NCI-H1694 treated with DMSO at 0.1 percent for 48 hours (cell line): ENCODE measurements at places on chromosomes 5 and 9.

DNA sequence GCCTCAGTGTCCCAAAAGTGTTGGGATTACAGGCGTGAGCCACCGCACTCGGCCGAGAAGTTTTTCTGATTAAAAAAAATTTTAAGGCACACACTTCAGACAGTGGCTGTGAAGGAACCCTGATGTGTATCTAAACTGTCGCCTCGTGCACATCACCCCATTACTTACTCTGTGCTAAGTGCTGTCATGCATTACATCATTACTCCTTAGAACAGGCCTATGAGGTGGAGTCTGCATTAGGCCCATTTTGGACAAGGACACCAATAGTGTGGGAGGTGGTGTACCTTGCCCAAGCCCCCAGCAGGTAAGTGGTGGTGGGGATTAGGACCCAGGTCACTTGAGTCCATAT is 3.8 kb upstream of the CDHR2 start:
- DNase-seq = no peak

- DNase-seq = no peak
Measured at GRCh38 chr5:79357398-79357797, 121.5 kb downstream of the JMY start.

- DNase-seq = peak; percentile 68
Measured at GRCh38 chr9:32251539-32251938, 132.9 kb upstream of the ACO1 start.

GRCh38 chr5:172082180-172082579 is 75.7 kb upstream of the FBXW11 start:
- DNase-seq = no peak

DNA sequence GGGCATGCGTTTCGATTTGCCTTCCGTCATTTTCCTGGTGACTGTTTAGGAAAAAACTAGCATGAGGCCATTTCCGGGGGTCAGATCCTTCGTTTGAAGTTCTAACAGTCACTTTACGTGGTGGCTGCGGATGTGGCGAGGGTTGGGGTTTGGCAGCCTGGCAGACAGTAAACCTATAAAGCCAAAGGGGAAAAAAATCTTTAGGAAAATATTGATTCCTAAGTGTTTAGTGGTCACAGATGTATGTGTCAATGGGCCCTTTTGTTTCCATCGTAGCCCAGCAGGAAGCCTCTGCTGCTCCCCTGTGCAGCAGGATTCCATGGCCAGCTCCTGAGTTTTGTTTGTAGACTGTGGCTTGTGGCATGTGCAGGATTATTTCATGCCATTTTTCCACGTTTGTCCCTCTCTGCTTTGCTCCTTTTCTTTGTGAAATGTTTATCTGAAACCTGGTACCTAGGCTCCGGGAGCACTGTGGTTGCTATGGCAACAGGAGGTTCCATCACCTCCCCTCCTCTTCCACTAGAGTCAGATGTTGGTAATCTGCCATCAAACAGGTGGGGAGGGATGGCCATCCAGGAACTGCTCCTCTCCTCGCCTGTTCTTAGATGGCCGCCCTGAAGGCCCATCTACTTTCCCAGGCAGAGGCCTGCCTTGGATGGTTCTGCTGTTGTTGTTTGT is 202.3 kb downstream of the AOPEP start:
- DNase-seq = no peak

GRCh38 chr5:160672521-160672920 is 179.5 kb downstream of the ATP10B start:
- DNase-seq = no peak

GRCh38 chr5:107367939-107368338 is 302.8 kb downstream of the EFNA5 start:
- DNase-seq = no peak

DNA sequence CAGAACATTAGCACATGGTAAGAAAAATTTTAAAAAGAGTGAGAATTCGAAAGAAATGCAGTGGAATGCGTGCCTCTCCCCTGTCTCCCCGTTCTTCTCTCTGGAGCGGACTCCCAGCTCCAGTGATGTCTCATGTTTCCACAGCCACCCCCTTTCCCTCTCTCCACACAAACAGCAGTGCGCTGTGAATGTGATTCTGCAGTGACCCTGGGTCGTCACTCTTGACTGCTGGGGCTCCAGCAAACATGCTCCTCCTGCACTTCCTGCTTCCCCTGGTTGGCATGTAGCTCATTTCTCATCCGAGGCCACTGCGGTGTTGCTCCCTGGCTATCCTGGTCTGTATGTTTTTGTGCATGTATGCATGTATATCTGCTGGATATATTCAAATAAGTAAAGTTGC is 13.3 kb downstream of the PHF2 start:
- DNase-seq = no peak

- peak; percentile 13 for DNase-seq
Measured at GRCh38 chr9:109471475-109472393, 26.4 kb downstream of the PTPN3 start.

DNA sequence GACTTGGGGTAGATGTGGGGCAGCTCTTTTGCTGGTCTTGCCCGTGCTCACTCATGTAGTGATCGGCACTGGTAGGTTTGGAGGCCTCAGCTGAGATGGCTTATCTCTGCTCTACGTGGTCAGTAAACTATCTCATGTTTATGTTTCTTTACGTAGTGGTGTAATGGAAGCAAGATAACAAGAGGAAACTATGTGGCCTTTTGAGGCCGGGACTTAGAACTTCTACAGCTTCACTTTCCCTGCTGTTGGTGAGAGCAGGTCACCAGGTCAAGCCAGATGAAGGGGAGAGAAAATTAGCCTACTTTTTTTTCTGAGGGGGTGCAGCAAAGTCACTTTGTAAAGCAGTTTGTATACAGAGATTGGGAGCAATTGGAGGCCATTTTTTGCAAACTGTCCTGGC is 8.5 kb downstream of the FOCAD start:
- DNase-seq = no peak

DNA sequence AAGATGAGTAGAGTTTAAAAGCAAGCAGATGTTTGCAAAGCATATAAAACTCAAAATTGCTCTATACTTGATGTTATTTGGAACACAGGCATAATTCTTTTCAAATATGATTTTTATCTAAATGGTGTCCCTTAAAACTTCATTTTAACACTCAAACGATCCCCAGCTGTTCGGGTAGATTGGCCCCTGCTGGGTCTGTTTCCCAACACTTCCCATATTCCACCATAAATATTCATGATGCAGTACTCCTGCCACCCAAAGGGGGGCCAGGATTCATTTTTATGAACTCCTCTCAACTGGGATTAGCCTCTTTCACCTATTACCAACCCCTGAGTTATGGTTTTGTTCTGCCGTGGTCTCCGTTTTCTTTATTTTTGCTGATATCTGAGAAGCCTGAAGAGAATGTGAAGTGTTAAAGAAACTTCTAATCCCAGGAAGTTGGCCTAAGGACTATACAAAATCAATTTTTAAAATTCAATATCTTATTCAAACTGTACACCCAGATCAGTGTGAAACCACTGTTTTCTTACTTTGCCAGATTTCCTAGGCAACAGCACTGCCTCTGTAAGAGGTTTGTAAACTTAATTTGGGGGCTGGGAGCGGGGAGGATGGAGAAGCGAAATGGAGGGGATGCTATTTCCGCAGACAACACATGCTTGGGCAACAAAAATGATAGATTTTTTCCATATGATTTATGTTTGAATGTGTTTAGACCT is 384.1 kb downstream of the DMRT2 start:
- no peak for DNase-seq

DNA sequence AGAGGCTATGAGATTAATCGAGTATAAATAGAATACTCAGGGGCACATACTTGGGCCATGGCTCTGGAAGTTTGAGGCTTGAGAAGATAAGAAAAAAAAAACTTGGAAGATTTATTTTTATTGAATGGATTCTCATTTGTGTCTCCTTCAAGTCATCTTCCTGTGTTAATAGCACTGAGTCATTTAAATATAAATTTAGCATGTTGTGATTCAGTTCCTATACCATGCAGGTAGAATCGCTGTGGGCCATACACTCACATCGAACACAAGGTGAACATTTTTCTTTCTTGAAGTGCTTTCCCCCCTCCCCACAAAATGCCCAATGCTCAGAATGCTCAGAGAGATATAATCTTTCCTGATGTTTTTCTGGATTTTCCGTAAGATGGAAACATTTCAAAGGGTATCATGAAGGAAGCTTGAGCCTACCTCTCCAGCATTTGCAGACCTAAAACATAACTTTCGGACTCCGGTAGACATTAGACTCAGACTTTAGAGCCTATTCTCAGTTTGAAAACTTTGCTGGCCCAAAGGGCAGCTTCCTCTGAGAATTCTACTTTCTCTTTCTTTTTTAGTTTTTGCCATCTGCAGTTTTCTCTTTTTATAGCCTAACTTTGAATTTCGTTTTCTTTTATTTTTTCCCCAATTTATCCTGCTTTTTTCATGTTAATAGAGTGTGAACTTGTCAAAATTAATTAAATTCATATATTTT is 737.6 kb upstream of the NUDT12 start:
- DNase-seq = no peak

GRCh38 chr5:145681686-145682085 is 153.5 kb downstream of the PRELID2 start:
- peak; percentile 84 for DNase-seq

- no peak for DNase-seq
Measured at GRCh38 chr9:126844085-126844484, 16.4 kb upstream of the ZBTB34 start.
